ENCODE measurements at places on chromosomes 1 and 21.

DNA sequence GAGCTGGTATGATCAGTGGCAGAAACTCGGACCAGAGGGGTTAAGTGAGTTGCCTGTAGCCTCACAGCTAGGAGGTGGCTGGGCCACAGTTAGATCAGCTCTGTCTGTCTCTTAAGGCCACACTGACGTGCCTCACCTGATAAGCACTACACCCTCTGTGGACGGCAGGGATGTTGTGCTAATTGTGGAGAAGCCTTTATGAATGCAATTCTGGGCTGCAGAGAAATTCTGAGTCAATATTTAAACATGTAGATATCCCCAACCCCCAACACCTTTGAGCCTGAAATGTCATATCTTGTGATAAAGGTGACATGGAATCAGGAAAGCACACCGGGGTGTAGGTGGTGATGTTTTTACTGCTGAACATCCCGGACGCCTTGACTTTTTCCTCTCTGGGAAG is 88.3 kb downstream of the KCNJ6 start:
- no peak for DNase-seq

GRCh38 chr21:31482460-31482859 is 138.4 kb upstream of the TIAM1 start:
- DNase-seq = no peak

- no peak for DNase-seq
Measured at GRCh38 chr1:47656719-47657685, 219.2 kb downstream of the FOXD2 start.

GRCh38 chr1:119219711-119220110 is 79.3 kb upstream of the WARS2 start:
- DNase-seq = no peak

DNA sequence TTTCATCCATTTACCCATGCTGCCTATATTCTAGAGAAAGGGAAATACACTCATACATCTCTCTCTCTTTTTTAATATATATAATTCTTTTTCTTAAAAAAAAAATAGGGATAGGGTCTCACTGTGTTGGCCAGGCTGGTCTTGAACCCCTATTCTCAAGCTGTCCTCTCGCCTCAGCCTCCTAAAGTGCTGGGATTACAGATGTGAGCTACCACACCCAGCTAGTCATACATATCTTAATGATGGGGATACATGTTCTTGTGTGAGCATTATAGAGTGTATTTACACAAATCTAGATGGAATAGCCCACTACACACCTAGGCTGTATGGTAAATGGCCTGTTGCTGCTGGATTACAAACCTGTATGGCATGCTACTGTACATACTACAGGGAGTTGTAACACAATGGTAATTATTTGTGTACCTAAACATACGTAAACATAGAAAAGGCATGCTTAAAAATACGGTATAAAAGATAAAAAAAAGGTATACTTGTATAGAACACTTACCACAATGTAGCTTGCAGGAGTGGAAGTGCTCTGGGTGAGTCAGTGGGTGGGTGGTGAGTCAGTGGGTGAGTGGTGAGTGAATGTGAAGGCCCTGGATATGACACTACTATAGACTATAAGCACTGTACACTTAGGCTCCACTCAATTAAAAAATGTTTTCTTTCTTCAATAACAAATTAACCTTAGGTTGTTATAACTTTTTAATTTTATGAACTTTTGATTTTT is 72.9 kb downstream of the IVNS1ABP start:
- DNase-seq = no peak

DNA sequence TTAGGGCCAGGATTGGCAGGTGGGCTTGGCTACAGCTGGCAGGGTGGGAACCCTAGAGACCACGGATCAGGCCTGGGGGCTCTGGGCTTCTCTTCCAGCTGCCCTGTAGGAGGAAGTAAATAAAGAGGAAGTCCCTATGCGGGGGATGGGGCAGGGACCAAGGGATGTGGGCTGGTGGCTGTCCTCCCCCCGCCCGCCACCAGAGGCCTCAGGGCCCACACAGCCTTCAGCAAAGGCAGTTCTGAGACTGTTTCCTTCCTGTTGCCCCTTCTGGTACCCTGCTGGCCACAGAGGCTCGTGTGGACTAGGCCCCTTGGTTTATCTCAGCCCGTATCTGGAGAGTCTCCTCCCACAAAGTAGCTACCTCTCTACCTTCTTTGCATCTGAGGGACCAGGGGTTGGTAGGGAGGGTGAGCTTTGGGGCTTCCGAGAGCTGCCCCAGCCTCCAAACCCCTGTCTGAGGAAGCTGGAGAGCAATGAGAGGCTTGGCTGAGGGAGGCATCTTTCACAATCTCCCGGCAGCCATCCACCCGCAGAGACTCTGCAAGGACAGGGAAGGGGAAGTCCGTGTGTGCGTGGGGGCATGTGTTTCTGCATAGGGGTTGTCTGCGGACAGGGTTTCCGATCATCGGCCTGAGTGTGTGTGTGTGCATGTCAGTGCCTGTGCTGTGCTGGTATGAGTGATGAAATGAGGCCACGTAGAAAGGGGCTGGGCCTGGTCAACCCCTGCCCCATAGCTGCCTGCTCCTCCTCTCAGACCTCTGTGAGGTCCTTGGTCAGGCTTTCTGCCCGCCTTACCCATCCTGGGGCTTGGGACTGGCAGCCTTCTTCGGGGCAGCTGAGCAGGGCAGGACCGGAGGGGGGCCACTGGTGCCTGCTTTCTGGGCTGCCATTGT is 12.5 kb downstream of the RPS6KA1 start:
- DNase-seq = peak; percentile 83

- no peak for DNase-seq
Measured at GRCh38 chr1:28506907-28507246, 1.0 kb downstream of the RCC1 start.

- DNase-seq = no peak
Measured at GRCh38 chr1:235410467-235410866, 43.2 kb downstream of the TBCE start.

Data from activated CD4-positive, alpha-beta T cell treated with anti-CD3 and anti-CD28 coated beads, Interleukin-2, amount 10 ng/mL, durations not matched to agents 7 days and 5 days (primary cell).